ENCODE measurements at places on chromosomes 1 and 21.

DNA sequence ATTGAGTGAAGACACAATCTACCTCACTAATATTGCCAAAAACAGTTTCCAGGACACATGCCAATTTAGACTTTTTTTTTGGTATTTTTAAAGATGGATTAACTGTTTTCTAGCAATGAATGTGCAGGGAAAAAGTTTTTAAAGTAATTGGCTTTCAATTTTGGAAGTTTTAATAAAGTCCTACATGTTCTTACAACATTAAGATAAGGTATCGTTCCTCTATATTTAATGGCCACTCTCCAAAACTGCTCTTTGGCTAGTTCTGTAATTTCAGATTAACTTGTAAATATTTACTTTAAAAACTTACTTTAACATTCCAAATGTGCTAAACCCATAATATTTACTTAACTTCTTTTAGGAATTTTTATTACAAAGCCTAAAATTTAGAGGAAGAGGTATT lies 1332.2 kb upstream of the PRMT6 start:
- no peak for DNase-seq

DNA sequence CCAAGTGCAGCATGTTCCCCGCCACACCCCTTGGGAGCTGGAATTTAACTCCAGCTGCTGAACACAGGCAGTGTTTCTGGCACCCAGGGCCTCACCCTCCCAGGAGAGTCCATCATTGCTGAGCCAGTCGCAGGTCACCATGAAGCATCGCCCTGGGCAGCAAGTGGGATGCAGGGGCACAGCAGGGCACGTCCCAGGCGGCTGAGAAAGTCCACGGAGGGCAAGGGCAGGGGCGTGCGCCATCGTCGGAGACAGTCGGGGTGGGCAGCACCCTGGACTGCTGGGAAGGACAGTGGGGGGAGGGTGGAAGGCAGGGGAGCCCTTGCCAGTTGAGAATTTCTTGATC lies 69.2 kb upstream of the PDE9A start:
- DNase-seq = no peak

DNA sequence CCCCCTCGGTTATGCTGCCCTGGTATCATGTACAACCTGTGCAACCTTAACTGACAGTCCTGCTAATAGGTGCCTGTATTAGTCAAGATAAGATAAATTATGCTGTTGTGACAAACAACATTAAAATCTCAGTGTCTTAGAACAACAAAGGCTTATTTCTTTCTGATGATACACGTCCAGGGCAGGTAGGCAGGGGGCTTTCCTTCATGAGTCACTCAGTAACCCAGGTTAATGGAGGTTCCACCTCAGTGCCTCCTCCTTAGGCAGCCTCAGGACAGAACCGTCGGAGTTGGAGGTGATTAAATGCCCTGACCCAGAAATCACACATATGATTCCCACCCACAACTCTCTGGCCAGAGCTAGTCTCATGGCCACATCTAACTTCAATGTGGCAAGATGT lies 94.6 kb upstream of the CASZ1 start:
- no peak for DNase-seq

GRCh38 chr1:207853372-207853757 lies 57.6 kb downstream of the CD34 start:
- DNase-seq = no peak

GRCh38 chr1:226825037-226825745 lies 45.2 kb upstream of the PSEN2 start:
- DNase-seq = no peak

DNA sequence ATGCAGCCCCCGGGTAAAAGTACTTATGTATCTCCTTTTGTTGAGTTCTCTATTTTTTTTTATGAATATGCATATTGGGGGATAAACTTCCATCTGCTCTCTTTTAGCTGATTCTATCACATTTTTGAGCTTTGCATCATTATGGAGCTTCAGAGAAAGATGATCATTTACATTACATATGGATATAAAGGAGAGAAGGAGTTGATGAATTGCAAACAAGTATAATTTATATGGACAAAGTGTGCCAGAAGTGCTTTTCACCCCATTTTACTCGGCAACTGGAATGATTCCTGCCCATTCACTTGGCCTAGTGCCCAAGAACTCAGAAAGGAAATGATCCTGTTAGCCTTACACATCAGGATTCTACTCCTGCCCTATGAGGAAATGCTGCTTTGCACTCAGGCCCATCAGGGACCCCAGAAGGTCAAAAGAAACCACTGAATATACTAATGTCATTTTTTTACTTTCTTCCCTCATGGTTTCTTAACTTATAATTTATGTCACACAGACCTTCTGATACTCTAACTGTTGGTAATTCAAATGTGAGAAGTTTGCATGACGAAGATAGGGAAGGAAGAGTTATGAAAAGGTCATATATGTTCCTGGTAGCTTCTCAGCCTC lies 65.6 kb downstream of the SAMSN1 start:
- DNase-seq = no peak

DNA sequence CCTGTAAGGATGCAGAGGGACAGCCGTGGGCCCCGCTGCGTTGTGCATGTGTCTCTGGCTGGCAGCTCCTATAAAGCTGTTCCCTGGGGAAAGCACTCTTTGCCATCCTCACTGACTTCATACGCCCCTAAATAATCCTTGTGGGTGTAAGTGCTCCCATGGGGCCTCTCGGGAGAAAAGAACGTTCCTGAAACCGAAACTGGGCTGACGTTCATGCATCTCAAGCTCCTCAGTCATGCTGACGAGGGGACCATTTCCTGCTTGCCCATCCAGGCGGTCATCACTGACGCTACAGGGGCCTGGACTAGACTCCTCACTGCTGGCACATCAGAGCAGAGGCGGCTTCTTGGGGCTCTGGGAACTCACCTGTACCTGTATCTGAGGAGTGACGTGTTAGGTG lies 73.1 kb upstream of the USP24 start:
- no peak for DNase-seq

- DNase-seq = no peak
Observed at GRCh38 chr1:26009796-26010447, 11.7 kb upstream of the EXTL1 start.

- peak; percentile 81 for DNase-seq
Observed at GRCh38 chr1:46520063-46520911, 30.7 kb downstream of the DMBX1 start.
